Fibroblast of skin of left biceps (primary cell): ENCODE measurements at places on chromosomes 6 and 20.
A peak's percentile ranks its signal among the peaks of the same experiment; 100 is the strongest.

DNA sequence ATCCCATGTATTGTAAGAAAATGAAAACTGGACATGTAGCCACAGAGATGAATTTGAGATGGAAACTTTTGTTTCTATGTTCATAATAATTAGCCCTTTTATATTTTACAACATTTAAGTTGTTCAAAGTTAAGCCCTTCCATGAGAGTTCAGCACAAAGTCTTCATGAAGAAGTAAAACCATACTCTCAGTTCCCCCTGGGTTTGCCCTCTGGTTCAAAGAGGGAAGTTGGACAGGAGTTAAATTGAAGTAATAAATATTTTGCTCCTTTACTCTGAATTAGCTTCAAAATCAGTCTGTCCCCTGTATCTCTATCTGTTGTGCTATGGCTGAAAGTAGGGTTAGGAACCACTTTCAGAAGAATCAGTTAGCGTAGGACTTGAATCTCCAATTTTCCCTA is 31.1 kb downstream of the PHACTR2 start:
- no peak for DNase-seq

GRCh38 chr6:136784910-136785746 is 7.1 kb downstream of the MAP3K5 start:
- no peak for DNase-seq

DNA sequence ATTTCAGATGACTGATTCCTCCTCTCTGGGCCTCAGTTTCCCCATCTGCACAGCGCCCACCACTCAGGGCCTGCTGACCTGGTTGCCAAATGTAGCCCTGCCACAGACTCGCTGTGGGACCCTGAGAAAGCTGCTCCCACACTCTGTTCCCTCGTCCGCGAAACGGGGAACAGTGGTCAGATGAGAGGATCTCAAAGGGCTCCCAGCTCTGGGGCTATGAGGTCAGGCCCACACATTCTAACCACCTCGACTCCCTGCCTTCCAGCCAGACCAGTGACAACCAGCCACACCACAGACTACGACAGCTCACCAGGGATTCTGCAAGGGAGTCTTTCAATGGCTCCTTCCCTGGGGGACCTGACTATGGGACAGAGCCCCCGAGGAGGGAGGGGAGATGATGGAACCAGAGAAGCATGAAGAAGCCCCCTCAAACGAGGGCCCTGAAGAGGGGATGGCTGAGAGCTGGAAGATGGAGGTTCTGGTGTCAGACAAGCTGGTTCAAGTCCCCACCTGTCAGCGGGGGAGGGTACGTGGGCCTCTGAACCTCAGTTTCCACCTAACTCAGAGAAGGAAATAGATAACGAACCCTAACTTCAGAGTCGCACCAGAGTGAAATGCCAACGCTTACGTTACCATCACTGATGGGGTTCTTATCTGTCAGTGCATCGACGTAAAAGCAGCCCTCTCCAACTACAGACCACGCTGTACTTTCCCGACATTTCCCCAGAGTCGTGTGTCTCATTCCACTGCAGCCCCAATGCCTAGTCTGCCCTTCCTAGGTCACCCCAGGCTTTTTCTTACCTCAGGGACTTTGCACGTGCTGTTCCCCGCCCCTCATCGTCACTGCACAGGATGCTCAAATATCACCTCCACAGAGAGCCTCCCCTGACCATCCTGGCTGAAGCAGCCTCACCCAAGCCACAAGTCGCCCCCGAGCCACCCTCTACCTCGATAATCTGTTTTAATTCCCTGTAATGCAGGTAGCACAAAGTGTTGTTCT is 60.5 kb downstream of the PREX1 start:
- DNase-seq: no peak

GRCh38 chr20:41334036-41334435 is 6.6 kb upstream of the LPIN3 start:
- no peak for DNase-seq

DNA sequence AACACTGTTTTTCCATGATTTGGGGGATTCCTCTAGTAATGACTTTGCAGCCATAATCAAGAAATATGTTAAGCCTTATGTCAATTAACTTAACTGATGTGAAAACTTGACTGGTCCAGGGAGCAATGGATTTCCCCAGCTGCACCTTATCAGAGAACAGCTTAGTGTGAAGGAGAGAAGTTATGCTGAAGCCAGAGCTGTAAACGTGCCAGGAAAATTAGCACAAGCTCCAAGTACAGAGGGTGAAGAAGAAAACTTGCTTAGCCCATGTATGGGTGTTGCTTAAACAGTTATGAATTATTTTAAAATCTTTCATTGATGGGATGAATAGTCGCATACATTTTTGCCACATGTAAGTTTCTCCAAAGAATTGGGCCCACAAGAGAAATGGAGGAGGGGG is 214.9 kb upstream of the RNF217 start:
- DNase-seq: no peak

GRCh38 chr20:15342991-15343523 is 1005.6 kb upstream of the FLRT3 start:
- peak; percentile 2 for DNase-seq

DNA sequence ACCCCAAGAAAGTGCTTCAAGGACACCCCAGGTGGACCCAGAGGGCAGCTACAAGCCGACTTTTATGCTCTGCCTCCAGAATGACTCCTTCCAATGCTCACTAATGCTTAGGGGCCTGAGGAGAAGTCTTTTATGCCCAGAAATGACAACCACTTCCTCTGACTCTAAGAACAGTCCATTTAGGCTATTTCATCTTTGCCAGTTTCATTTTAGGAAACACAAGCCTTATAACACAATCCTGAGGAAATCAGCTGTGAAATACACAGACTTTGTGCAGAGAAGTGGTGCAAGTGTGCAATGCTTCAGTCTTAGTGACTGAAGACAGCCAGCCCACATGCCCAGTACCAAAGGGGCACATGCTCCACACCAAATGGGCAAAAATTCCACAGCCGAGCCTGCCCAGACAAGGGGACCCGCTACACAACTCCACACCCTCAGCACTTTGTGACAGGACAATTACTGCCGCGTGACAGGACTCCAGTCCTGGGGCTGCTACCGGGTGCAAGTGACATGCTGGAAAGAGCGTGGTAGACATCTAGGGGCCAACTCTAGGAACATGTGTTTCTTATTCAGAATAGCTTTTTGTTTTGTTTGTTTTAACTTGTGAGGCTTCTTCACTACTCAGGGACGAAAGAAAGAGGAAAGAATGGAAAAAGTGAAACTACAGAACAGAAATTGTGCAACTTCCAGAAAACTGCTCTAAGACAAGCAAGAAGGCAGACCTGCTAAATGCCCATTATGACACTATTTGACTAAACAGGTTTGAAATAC is 28.2 kb upstream of the PLAGL1 start:
- DNase-seq: no peak

DNA sequence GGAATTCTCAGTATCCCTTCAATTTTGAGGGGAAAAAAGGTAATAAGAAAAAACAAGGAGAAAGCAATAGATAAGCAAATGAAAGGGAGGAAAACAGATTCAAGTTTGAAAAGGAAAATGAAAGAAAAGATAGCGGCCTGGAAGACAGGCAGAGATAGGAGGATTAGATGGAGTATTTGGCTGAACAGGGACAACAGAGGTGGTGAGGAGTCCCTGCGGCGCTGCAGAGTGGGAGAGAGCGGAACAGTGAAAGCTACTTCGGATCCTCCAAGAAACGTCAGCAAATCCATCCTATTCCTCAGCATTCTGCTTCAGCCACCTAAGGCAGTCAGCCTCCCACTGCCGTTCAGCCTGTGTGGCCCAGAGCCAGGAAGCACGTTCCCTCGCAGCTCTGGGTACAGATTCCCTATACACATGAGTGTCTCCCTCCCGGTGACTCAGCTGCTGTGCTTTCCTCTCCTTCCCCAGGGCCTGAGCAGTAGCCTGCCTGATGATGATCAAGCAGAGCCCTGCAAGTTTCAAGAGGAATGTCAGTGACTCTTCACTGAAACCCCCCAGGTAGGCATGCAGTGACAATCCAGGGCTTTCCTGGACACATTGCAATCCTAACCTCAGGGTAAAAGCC is 43.4 kb upstream of the CDYL start:
- peak; percentile 72 for DNase-seq

DNA sequence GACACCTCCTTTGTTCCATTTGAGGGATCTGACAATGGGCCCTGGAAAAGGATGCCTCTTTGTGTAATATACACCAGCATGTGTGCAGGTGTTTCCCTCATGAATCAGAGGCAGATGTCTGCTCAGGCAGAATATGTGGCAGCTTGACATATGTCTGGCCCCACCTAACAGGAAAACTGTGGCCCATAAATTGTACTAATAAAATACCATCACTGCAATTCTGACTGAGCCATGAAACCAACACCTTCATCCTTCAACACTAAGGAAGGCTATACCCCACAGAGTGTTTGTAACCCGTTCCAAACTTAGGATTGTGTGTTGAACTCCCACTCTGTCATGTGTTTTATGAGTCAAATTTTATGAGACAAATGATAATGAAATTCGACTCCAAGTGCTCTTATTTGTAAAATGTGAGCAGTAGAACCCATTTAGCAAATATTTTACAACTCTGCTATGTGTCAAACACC is 22.7 kb downstream of the LAMA4 start:
- peak; percentile 83 for DNase-seq

- no peak for DNase-seq
Measured at GRCh38 chr20:40196846-40197436, 492.1 kb downstream of the MAFB start.

DNA sequence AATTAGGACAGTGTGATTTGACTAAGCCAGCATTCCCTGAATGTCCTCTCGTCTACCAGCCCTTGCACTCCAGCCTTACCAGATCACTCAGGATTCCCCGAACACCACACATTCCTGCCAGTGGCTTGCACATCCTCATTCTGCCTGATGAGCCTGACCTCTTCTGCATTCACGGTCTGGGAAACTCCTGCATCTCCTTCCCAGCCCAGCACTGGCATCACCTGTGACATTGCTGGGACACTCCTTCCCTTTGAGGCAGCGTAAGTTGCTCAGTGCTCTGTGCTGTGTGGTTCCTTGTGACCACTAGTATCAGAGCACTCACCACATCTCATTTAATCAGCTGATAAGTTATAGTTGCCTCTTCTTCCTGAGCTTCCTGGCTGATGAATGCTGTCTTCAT is 17.3 kb downstream of the NCOA7 start:
- DNase-seq: no peak

DNA sequence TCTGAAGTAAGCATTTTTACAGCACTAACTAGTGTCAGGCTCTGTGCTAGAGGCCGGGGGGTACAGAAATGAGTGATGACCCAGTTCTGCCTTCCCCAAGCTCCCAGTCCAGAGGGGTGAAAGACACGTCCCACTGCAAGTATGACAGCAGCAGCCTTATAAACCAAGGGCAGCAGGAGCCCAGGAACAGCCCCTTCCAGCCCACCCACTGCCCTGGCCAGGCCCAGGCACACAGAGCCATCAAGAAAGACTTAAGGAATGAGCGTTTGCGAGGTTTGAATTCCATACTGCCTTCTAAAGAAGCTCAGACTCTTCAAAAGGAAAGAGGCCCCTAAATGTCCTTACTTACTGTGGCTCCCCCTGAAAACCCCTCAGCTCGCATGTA is 10.0 kb downstream of the TRERF1 start:
- no peak for DNase-seq

DNA sequence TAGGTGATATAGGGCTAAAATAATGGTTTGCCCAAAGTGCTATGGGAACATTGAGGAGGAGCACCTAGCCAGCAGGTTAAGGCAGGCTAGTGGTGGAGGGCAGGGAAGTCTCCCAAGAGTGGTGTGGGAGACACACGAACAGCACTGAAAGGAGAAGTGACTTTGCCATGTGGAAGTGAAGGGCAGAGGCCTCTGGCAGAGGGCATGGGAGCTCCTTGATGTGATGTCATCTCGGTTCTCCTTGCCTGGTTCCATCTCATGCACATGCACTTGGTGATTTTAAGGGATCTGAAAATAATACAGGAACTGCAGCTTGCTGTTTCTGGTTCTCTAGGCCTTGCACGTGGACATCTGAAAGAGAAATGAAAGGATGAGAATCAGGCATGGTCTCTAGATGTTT is 4.7 kb upstream of the MAP3K4 start:
- no peak for DNase-seq

GRCh38 chr6:11656491-11656890 is 118.9 kb downstream of the TMEM170B start:
- DNase-seq: no peak

DNA sequence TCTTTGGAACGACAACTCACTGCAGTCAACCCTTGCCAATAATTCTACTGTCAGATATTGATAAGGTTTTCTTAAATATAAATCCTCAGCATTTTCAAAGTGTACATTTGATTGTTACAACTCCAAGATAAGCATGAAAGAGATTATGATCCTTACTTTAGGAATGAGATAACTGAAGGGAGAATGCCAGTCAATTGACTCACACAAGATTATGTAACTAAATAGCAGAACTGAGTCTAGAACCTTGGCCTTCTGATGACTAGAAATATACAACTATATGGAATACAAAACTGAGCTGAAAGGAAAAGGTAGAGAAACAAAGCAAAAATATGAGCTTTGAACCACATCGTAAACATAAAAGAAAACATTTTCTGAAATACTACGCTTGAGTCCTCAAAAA is 26.9 kb upstream of the STXBP5 start:
- DNase-seq: no peak
